ENCODE measurements at places on chromosomes 3 and 15.
A peak's percentile ranks its signal among the peaks of the same experiment; 100 is the strongest.

- no peak for DNase-seq
These were observed 60.9 kb downstream of the ASB7 start for GRCh38 chr15:100663086-100663914.

GRCh38 chr3:134059671-134060560 lies 30.2 kb upstream of the SLCO2A1 start:
- no peak for DNase-seq

GRCh38 chr3:129065016-129065719 lies 4.6 kb downstream of the GP9 start:
- no peak for DNase-seq

DNA sequence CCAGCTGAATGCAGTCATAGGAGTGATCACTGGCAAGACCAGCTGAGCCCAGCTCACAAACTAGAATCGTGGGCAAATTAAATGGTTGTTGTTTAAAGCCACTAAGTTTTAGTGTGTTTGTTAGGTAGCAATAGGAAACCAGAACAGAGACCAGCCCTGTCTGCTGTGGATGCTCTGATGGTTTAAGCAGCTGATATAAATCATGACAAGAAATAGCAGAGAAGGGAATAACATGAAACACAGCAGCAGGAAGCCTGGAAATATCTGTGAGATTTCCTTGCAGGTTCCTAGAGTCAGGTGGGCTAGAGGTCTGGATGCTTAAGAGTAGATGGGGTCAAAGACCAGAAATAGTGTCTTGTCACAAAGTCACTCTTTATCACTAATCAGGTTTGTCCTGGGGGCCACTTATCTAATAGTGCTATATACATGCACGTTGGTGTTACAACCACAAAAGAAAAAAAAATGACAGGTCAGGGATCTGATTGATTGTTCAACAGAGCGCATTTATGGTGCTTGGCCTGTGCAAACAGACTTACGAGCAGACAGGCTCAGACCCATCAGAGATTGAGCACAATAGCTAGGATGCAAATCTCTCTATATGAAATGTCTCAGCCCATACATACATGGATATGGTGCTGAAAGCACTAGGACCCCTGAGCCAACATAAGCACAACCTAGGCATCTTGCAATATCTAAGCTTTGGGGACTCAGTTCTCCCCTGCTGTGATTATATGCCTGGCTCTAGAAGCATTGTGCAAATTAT lies 967.7 kb downstream of the AGBL1 start:
- no peak for DNase-seq

DNA sequence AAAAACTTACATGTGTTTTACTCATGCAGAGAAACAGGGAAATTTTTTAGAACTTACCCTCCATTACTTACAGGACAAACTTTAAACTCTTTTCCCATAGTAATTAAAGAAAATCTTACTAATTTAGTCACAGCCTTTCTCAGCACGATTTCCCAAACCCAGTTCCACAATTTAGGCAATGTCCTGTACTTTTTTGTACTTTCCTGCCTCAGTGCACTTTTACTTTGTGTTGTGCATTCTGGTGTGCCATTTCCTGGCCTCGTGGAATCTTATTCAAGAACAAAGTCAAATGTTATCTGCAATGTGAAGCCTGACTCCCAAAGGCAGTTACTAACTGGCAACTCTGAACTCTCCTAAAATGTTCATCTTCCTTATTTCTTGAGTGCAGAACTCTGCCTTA lies 1.9 kb downstream of the SLC33A1 start:
- DNase-seq: no peak

- DNase-seq: no peak
These were observed 102.0 kb downstream of the SNRPN start for GRCh38 chr15:25056484-25057425.

GRCh38 chr3:155418407-155418806 lies 124.9 kb upstream of the STRIT1 start:
- peak; percentile 24 for DNase-seq

GRCh38 chr3:42773409-42773751 lies 327 bp upstream of the CCDC13 start:
- DNase-seq: no peak

- DNase-seq: no peak
These were observed 1.9 kb downstream of the TBC1D2B start for GRCh38 chr15:78075490-78076230.

GRCh38 chr3:8657804-8658305 lies 13.3 kb upstream of the SSUH2 start:
- DNase-seq: no peak

DNA sequence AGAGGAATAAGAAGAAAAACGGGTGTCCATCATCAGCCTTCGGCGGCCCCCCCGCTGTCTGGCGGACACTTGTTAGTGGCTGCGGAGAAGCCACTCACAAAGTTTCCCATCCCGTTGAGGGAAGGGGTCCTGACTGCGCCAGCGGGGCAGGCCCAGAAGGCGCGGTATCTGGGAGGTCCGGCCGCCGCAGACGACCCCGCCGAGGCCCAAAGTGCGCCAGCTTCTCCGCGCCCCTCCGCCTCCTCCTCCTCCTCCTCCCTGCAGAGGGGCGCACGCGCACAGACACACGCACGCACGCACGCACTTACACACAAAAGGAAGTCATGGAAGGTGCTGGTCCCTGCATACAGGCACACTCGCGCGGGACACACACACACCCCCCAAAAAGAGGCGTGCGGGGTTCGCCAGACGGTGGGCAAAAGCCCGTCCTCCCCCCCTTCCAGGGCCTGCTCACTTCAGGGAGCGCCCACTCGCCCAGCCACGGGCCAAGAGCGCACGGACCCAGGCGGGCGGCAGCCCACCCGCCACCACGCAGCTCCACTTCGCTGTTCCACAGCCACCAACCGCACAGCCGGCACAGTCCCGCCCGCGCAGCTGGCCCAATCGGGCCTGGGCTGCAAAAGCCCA lies 18.0 kb downstream of the ZNF148 start:
- DNase-seq: no peak

DNA sequence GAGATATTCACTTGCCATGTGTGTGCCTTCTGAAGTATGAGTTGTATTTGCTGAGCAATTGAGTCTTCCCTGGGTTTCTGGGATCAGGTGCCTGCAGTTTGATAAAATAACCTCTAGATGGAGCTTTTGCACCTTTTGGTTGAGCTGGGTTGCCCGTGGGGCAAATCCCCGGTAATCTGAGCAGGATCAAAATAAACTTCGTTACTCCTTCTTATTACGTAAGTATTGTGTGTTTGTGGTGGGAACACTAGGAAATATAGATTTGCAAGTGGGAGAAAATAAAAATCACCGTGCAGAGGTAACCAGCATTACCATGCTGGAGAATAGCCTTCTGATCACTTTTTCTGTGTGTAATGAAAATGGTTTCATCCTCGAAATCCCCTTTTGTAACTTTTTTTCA lies 277.4 kb upstream of the NR2E3 start:
- no peak for DNase-seq

- no peak for DNase-seq
These were observed 62.1 kb upstream of the NR2C2 start for GRCh38 chr3:14885307-14885706.

DNA sequence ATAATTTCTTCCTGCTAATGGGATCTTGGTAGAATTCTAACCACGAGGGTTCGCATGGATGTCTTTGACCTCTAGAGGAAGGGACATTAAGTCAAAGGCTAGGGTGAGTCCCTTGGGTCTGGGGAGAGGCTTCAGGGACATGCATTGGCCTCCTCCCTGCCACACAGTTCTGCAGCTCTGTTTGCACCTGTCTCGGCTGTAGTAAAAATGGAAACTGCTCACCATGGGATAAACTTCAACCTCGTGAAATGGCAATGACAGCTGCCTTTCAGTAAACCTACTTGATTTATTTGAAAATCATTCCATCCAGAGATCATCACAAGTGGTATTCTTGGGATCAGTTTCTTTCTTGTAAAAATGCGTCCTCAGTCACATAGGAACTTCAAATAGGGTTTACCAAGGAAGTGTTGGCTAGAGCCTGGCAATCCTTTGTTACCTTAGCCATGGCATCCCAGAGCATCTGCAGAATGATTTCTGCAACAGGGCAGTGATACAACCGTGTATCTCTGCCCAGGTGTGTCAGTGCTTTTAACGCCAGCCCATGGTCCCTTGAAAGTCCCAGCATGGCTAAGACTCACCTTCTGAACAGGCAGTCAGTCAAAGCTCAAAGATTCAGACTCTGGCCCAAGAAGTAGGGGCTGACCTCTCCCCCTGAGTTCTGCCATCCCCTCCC lies 14.0 kb upstream of the LRTM1 start:
- DNase-seq: no peak

GRCh38 chr3:177220136-177220974 lies 23.1 kb upstream of the TBL1XR1 start:
- DNase-seq: no peak

DNA sequence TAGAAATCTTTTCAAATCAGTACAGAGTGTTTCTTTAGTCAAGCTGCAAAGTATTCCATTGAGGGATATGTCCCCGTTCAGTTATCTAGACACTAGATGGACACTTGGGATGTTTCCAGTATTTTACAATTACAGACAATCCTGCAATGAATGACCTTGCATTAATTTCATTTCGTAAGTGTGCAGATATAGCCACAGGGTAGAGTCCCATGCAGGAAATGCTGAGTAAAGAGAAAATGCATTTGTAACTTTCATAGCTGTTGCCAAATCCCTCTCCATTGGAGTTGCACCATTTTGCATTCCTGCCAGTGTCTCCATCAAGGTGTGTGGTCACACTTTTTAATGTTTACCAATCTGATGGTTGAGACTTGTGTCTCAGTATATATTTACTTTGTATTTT lies 92.5 kb downstream of the LIPC start:
- no peak for DNase-seq

DNA sequence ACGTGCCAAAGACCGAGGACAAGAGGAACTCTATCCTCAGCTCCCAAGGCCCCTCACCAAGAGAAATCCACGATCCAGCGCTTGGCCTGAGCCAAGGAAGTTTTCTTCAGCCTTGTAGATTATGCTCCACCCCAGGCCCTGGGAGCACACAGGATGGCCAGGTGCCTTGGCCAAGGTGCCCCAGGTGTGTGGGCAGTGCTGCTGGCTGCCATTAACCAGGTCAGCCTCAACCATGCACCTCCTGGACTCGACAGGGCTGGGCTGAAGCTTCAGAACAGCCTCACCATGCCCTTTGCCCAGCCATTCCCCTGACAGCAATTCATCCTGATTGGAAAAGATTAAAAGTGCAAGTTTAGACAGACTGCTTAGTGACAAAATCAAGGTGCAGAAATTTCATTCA lies 10.9 kb upstream of the MESP1 start:
- DNase-seq: no peak

- no peak for DNase-seq
These were observed 232.3 kb upstream of the STAC start for GRCh38 chr3:36147934-36148558.

GRCh38 chr3:29176501-29176900 lies 104.4 kb upstream of the RBMS3 start:
- no peak for DNase-seq

GRCh38 chr15:37054336-37054735 lies 46.0 kb downstream of the MEIS2 start:
- DNase-seq: no peak

- no peak for DNase-seq
These were observed 713 bp upstream of the MUC13 start for GRCh38 chr3:124935264-124935663.

DNA sequence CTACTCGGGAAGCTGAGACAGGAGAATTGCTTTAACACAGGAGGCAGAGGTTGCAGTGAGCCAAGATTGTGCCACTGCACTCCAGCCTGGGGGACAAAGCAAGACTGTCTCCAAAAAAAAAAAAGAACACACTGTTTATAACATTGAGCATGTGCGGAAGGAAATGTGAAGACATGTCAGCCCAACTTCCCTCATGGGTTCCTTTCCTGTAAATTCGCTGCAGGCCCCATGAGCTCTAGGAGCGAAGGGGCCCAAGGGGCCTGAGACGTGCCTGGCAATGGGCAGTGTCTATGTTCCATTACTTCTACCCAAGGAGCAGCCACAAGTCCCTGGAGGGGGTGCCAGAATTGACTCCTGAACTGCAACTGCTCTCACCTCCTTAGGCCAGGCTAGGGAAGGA lies 3.2 kb downstream of the PFKFB4 start:
- no peak for DNase-seq

DNA sequence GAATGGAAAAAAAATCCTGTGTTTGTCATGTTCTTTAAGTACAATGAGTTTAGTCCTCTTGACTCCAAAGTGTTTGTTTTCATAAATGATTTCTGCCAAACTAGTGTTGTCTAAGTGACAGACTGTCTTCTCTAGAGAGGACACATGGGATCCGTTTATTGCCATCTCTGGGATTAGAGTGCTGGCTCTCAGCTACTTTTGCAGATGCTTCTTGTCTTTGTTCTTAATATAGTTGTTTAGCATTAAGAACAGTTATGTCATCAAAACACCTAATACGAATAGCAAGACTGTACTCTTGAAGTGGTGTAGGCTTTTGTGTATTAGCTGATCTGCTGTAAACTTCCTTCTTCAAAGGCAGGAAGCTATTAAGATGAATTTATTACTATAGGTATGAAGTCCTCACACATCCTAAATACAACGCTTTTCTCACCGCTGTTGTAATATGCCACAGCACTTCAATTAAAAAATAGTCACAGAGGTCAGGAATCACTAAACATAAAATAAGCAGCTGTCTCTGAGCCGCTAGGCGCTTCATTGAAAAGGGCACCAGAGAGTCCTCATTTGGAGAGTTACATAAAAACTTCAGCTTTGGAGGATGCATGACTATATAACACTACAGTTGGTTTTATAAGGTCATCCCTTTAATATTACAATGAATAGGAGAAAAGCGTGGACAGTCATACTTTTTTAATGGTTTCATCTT lies 128.3 kb upstream of the ZNF385D start:
- DNase-seq: no peak

- DNase-seq: no peak
These were observed 10.1 kb downstream of the MELTF start for GRCh38 chr3:197019535-197019934.

- DNase-seq: no peak
These were observed 609.7 kb downstream of the VGLL3 start for GRCh38 chr3:86381247-86381646.

- DNase-seq: no peak
These were observed 1.2 kb downstream of the CTXND1 start for GRCh38 chr15:80250614-80251427.

GRCh38 chr15:99614749-99615288 lies 49.0 kb downstream of the MEF2A start:
- DNase-seq: no peak

DNA sequence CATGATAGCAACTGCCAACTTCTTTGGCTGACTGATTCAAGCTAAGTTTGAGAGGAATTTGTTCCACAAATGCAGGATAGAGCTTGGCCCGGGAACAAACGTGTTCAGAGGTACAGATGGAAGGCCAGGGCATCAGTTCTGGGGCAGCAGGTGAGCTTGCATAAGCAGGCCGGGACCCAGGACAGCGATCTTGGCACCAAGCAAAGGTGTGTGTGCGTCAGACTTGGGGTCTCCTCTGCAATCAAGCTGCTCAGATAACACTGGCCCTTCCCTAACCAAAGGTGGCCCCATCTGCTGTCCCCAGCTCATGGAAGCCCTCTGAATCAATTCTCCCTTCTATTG lies 155.6 kb downstream of the MEGF11 start:
- DNase-seq: no peak

DNA sequence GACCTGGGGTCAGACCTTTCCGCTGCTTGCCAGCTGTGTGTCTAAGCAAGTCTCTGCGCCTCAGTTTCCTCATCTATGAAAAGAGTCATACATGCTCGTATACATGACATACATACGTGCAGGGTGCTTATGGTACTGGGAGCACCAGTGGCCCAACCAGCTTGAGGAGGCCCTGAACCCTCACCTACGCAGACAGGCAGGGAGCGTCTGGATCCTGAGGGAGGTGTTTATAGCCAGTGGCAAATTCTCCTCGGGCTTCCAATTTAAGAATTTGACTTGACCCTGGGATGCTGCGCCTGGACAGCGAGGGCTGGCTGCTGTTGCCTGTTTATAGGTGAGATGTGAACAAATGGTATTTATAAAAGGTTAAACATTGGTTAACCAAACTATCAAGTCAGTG lies 17.7 kb upstream of the FGD5 start:
- DNase-seq: no peak

All from neural crest cell (in vitro differentiated cells).